ENCODE measurements at places on chromosomes 6 and 20. TPM values are rescaled to one million over a fixed set of nuclear protein-coding genes. Genes with fewer than 3 reads are reported as not detected.

Gene HAO1
- total RNA-seq = not detected

Gene REM1
- 0.76 TPM for total RNA-seq

Gene C20orf96
- total RNA-seq = 1.2 TPM

Gene RIPOR3
- 0.76 TPM for total RNA-seq

Gene FAM83C
- total RNA-seq = 0.11 TPM

Gene SLX4IP
- total RNA-seq = 6.4 TPM

Gene MPIG6B
- not detected for total RNA-seq

Gene HIVEP2
- 30.3 TPM for total RNA-seq

All from articular chondrocyte of knee joint (primary cell).